Stimulated activated CD4-positive, alpha-beta T cell treated with anti-CD3 and anti-CD28 coated beads, Interleukin-12 subunit alpha, Interleukin-12 subunit beta, amount 100 ng/mL, for 24 hours (primary cell): ENCODE measurements at places on chromosomes 1 and 21.

- no peak for DNase-seq
Observed at GRCh38 chr1:154959426-154959780, 2.2 kb downstream of the PYGO2 start.

DNA sequence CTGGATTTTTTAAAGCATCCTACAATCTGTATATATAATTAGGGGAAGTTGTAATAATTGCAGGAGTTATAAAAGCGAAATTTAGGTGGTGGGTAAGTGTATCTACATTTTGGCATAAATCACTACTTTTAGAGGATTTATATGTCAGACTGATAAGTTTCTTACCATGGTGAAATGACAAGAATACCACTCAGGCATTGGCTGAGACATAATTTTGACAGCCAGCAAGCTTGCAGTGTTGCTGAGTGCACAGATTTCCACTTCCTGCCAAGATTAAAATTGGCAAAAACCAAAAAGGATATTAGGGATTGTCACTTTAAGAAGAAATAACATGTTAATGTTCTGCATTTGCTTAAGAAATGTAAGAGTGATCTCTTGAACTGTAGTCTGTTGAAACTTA lies 28.2 kb downstream of the NFIA start:
- no peak for DNase-seq

GRCh38 chr1:155009221-155009711 lies 6.7 kb downstream of the ZBTB7B start:
- no peak for DNase-seq

DNA sequence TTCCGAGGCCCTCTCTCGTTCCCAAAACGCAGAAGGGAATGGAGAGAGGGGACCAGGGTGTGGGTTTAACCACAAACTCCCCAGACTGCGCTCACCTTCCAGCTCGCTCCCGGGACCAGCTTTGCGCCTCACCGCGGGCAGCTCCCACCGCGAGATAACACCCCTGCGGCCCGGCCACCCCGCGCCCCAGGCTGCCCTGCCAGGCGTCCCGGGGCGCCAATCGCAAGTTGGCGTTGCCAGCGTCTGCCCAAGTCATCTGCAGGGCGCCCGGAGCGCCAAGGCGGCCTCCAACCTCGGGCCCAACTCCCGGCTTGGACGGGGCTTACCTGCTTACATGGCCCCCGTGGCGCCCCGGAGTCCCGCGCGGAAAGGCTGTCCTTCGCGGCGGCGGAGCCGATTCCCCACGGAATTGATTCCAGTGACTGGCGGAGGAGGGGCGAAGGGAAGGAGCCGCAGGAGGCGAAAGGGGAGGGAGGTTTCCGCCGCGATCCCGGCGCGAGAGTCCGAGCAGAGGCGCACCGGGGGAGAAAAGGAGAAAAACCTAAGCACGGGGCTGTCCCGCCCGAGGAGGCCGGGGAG lies 456 bp downstream of the PTPN14 start:
- no peak for DNase-seq

- DNase-seq = no peak
Observed at GRCh38 chr1:223832637-223832943, 13.2 kb downstream of the TP53BP2 start.

GRCh38 chr1:93033785-93034184 lies 45.3 kb upstream of the MTF2 start:
- DNase-seq = no peak

DNA sequence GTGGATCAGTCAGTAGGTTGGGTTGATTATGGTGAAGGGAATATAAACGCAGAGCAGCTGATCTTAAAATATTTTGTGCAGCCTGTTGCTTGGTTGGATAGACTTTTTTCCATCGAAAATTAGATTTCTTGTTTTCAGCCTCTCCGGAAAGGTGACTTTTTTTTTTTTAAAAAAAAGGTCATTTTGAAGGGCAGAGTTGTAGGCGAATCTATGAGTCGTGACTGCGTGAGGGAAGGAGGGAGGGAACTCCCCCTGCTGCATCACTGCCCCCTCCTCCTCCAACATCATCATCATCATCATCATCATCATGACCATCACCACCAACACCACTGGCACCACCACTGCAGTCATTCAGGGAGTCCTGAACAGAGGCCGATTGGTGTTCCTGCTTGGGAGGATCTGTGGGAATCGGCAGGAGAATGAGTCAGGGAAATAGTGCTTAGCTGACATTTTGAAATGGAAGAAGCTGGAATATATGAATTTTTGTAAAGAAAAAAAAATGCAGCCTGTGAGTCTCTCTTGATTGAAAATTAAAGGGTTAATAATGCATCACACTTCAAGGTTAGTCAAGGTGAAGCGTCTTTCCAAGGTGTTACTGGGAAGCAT lies 1.2 kb downstream of the ATP1B1 start:
- DNase-seq = no peak

GRCh38 chr1:172470149-172470548 lies 26.3 kb upstream of the PIGC start:
- DNase-seq = no peak

DNA sequence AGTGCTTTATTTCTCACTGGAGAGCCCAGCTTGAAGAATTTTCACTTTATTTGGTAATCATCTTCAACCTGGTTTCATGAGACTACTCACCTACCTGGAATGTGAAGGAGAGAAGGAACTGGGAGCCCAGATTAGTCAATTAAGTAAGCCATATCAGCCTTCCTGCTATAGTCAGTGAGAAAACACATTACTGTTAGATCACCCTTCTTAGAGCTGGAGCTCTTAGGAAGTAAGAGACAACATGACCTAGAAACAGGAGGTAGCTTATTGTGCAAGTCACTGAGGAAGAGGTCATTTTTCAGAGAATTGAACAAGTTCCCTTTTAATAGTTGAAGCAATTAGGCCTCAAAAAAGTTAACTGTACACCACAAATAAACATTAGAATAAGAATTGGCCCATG lies 49.2 kb upstream of the TEKT2 start:
- DNase-seq = no peak

DNA sequence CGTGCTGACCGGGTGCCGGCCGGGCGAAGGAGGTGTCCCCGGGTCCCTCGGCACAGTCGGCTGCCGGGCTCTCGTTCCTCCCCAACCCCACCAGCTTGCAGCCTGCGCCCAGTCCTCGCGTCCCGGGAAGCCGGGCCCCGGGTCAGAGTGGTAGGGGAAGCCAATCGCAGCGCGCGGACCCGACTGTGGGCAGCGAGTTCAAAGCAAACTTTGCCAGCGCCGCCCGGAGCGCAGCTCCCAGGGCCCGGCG lies 328 bp downstream of the MYCL start:
- no peak for DNase-seq

DNA sequence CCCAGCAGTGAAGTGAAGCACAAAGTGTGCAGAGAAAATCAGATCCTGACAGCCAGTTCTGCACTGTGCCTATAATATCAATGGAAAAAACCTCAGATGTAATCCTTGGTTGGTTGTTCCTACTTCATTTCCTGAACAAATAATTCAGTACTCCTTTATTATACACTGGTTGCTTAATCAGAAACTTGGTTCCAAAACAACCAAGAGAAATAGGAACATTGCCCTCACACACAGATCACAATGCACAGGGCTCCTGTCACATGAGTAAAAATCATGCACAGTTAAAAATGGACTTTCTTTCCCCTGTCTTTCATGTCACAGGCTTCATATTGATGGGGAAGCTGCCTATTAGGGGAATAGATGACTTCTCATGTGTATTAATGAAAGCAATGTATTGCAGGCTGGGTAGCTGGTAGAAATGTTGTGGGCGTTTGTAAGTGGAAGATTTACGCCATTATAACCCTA lies 9.7 kb downstream of the DNASE2B start:
- no peak for DNase-seq

- no peak for DNase-seq
Observed at GRCh38 chr1:61428146-61428545, 296.8 kb downstream of the TM2D1 start.

DNA sequence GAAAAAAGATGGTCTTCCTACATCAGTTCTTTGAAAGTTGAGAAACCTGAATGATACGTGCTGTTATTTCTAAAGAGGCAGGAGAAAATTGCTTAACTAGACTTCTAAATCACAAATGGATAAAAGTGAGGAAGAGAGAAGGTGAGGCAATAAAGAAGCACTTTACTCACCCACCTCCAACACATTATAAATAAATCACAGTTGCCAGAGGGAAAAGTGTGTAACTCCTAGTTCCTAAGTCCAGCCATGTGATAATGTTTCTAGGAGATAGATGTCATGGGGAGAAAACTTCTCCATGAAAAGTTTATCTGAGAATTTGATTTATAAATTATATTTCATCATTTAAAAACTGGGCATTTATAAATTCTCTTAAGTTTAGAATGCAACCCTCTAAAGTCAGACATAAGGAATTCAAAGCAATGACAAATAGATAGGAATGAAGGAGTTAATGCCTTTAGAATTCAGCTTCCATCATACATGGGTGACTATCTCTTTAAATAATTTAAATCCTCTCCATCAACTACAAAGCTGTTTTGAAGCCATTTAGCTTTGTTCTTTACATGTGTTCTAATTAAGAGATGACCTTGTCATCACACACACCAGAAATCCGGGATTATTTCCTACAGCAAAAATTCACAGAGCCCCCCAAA lies 60.0 kb downstream of the NRIP1 start:
- DNase-seq = no peak

DNA sequence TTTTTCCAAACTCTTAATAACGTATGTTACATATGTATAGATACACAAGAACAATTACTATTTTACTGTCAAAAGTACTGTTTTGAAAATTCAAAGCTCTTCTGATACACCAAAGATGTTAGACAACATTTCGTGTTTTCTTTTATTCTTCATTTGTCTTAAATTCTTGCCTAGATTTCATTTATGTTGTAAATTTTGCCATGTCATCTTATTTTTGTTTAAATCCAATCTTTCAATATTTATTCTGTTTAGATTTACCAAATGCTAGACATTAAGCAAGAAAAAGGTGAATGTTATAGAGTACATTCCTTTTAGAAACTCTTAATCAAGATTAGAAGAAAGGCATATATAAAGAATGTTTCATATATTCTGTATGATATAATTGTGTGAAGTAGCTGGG lies 876.9 kb downstream of the KCNT2 start:
- no peak for DNase-seq

DNA sequence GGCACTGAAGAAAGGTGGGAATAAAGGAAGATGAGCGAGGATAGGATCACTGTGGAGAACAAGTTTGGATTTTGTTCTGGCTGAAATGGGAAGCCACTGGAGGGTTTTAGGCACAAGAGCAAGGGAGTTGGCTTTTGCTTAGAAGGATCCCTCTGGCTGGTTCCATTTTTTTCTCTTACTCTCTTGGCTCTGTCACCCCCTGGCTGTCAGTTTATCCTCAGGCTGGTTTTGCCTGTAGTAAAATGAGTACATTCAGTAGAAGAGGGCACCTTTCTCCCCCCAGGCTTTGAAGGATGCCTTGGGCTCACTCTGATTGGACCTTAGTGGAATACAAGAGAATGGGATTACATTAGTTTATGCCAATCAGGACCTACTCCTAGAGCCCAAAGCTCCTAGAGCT lies 17.1 kb downstream of the CACHD1 start:
- DNase-seq = no peak

GRCh38 chr1:54160351-54160750 lies 7.6 kb upstream of the CDCP2 start:
- no peak for DNase-seq

DNA sequence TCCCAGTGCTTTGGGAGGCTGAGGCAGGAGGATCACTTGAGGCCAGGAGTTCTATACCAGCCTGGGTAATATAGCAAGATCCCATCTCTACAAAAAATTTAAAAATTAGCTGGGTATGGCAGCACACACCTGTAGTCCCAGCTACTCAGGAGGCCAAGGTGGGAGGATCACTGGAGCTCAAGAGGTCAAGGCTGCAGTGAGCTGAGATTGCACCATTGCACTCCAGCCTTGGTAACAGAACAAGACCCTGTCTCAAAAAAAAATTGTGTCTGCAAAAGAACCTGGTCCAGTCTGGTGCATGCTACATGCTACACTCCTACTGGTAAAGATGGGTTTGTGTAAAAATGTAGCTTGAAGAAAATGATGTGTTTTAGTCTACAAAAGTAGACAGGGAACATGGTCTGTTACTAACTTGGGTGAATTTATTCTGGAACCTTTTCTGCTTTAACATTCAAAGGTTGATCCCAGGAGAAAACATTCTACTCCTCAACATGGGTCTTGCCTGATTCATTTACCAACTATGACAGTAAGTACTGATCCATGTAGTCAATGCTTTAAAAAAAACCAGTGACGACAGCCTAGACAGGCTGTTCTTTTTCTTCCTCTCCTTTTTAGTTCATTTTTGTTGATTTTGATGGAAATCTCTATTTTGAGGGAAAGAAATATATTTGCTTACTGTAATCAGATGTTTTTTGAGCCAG lies 32.7 kb upstream of the ENAH start:
- no peak for DNase-seq

DNA sequence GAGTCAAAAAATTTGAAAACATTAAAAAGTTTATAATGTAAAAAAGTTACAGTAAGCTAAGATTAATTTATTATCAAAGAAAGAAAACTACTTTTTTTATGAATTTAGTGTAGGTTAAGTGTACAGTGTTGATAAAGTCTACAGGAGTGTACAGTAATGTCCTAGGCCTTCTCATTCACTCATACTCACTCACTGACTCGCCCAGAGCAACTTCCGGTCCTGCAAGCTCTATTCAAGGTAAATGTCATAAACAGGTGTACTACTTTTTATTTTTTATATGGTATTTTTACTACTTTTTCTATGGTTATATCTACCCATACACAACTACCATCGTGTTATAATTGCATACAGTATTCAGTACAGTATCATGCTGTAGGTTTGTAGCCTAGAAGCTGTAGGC lies 49.6 kb downstream of the TBX19 start:
- no peak for DNase-seq

DNA sequence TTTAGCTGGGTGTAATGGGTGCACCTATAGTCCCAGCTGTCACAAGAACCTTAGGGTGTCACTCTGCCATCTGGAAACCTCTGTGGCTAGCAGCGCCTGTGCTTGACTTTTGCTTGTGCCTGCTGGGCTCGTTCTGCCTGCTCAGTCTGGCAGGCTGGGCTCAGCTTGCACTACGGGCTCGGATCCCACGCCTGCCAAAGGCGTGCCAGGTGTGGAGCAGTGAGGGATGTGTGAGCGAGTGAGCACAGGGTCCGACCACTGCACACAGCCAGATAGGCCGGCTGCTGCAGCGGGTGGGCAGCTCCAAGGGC lies 2.8 kb upstream of the LSM10 start:
- DNase-seq = no peak

DNA sequence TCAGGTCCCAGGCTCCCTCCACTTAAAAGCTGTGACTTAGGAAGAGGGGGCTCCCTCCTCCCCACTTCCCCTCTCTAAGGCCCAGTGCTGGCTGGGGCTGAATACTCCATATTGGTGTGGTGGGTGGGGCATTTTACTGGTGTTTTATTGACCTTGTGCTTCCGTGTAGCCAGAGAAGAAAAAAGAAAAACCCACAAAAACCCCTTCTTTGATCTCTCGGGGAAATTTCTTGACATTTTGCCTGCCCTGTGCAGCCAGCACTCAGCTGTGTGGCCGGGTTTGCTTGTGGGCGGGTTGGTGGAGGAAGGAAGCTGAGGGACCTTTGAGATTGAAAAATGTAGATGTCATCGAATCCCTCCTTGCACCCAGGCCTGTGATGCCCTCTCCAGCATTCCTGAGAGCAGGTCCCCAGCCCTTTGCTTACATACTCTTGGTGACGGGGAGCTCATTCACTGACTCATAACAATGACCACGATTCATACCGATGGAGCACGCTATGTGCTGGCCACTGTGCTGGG lies 24.8 kb downstream of the TNFRSF8 start:
- DNase-seq = peak; percentile 38
